Mesothelial cell of epicardium (in vitro differentiated cells): ENCODE measurements at places on chromosomes 1 and 21. TPM values are rescaled to one million over a fixed set of nuclear protein-coding genes. Genes with fewer than 3 reads are reported as not detected.

CNR2 gene
- not detected in 3 replicates for total RNA-seq

AXDND1 gene
- 0.29 to 1.4 TPM (median 0.97 TPM) in 3 replicates for total RNA-seq

CLDN17 gene
- total RNA-seq = not detected in 3 replicates

DNA sequence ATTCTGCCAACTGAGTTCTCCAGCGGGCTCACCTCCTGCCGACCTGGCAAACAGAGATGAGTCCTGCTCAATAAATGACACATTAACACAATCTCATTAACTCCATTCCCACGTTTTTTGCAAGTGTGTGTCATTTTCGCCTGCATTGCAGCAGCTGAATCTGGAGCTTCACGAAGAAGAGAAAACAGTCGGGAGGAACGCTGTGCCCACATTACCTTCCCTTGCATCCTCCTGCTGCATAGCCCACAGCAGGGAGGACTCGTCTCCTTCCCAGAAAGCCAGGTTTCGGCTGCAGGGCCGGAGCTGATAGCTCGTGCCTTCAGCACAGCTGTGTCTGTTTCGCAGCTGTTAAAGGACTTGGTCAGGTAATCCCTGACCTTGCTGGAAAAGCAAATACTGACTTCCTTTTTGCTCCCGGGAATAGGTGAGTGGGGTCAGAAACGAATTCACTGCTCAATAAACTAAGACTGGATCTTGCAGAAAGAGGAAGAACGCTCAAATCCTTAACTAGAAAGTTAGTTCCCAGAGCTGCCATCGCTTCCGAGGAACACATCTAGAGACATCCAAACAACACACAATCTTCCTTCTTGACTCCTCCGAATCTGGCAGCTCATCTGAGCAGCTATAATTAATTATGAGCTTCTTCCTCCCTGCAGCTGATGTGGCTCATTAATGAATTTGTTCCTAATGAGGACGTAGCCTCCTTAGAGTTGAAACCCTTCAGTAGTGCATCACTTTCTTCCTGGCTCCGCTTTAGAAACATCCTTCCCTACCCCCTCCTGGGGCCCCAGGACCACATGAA lies 33.0 kb downstream of the KANK4 start:
- H3K4me3 ChIP-seq = peak overlapping the region; percentile 34
- peaks cover 72% of the 10 kb centered on the region for H3K4me1 ChIP-seq
- H3K27me3 ChIP-seq = peaks cover 15% of the 10 kb centered on the region
- no peak overlapping the region for H3K27ac ChIP-seq

DNA sequence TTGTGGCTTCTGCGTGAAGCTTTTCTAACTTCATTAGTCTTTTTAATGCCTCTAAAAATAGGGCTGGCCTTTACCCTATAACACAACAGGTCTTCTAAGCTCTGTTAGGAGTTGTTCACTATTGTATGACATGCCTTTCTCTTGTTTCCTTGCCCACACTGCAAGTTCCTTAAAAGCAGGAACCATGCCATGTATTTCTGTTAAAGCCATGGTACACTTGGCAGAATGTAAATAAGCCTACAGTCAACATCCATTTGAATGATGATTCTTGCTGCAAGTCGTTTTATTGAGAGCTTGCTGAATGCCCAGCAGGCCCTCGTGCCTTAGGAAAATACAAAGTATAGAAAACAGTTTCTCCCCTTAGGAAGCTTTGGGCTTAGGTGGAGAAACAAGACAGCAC lies 214.6 kb downstream of the DUSP10 start:
- no peaks in the 10 kb centered on the region for H3K36me3 ChIP-seq
- no peak for DNase-seq
- H3K27ac ChIP-seq = no peak overlapping the region
- H3K27me3 ChIP-seq = peaks cover 30% of the 10 kb centered on the region
